G401 (cell line): ENCODE measurements at places on chromosomes 5 and 9. TPM values are rescaled to one million over a fixed set of nuclear protein-coding genes. Genes with fewer than 3 reads are reported as not detected.

- no peak for DNase-seq
These were observed 44.2 kb upstream of the TDRD7 start for GRCh38 chr9:97367729-97368128.

- no peak for DNase-seq
These were observed 34.1 kb downstream of the SIL1 start for GRCh38 chr5:139164020-139164419.

- DNase-seq = no peak
These were observed 427 bp downstream of the RBM27 start for GRCh38 chr5:146203872-146204192.

DNA sequence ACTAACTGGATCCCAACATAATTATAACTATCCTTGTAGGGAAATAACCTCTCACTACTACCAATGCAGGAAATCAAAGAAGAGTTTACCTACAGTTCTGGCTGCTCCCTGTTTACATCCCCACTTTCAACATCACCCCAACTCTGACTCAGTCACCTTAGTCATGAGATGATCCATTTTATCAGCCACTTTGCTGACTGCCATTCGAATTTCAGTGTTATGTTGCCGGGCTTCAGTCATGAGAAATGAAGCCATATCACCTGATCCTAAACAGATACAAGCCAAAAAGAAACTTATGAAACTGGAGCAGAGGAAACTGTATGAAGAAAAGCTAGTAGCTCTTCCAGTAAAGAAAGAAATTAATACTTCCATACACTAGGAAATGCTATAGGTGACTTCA lies 33.7 kb downstream of the SLC31A2 start:
- DNase-seq = no peak

GRCh38 chr9:24932785-24933184 lies 387.1 kb upstream of the IZUMO3 start:
- no peak for DNase-seq

DNA sequence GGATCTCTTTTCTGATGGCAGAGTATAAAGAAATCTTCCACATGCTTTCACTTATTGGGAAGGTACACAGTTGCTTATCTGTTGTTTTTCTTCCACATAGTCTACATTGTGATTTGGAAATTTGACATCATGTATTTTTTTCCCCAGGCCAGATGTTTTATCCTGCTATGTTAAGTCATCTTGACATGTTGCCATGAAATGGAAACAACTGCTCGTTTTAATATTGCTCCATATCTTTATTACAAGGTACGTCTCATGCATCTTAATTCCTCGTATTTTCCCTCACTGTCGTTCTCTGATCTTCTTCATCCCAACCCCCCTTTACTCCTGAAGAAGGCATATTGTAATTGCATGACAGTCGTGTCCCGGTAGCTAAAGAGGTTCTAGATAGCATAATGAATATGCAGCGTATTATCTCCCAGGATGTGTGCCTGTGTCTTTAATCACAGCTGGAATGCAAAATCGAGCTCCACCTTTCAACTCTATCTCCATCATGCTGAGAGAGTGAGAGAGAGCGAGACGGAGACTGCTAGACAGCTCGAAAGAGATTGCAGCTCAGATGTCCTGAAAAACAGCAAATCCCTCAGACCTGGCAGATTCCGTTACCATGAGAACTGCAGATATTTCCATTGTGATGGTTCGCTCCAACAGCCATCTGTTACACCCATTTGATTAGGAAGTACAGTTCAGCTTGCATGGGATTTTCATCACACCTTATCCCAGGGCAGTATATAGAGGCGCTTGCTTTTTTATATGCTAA lies 281.7 kb downstream of the TMEM38B start:
- peak; percentile 83 for DNase-seq

FOXD4L5 gene
- not detected in 2 replicates for total RNA-seq

- no peak for DNase-seq
These were observed 455.1 kb upstream of the TLE4 start for GRCh38 chr9:79116709-79117108.

- DNase-seq = peak; percentile 11
These were observed 176.6 kb upstream of the SH3GL2 start for GRCh38 chr9:17402309-17402708.

SUSD3 gene
- total RNA-seq = not detected in 2 replicates

DNA sequence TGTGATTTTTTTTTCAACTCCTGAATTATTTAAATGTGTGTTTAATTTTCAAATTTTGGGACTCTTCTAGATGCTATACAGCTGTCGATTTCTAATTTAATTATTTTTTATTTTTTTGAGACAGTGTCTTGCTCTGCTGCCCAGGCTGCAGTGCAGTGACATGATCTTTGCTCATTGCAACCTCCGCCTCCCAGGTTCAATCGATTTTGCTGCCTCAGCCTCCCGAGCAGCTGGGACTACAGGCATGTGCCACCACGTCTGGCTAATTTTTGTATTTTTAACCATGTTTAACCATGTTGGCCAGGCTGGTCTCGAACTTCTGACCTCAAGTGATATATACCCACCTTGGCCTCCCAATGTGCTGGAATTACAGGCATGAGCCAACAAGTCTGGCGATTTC lies 28.6 kb downstream of the CSNK1G3 start:
- DNase-seq = no peak

DNA sequence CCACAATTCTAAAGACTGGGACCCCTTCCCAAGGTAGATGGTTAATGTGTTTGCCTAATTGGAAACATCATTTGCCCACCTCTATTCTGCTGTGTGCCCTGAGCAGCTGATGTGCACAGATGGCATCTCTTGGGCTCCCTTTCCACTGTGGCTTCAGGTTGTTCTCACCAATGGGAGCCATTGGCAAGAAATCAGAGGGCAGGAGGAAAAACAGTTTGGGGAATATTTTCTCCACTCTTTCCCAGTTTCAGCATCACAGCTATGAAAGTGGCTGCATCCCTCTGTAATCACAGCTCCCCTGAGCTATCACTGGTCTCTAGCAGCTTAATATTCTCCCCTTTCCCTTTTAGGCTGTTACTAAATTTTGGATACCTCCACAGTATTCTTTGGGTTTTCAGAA lies 911.6 kb upstream of the SEMA6A start:
- peak; percentile 69 for DNase-seq

DNA sequence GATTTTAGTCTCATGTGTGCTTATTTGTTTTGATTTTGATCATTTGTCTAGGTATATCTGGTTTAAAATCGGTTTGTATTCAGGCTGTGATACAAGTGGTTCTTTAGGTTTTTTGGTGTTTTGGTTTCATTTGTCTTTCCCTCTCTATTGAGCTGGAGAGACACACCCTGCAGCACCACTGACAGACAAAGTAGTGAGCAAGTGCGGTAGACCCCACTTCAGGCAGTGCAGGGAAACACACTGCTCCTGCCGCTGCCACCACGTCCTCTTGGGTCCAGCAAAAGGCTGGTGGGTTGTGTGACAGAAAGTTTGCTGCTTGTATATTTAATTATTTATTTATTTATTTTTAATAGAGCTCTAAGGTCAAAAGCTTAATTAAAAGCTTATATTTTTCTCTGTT lies 801.0 kb downstream of the NR2F1-AS1 start:
- no peak for DNase-seq

GRCh38 chr5:180784497-180785097 lies 18.0 kb downstream of the MGAT1 start:
- DNase-seq = peak; percentile 84

DNA sequence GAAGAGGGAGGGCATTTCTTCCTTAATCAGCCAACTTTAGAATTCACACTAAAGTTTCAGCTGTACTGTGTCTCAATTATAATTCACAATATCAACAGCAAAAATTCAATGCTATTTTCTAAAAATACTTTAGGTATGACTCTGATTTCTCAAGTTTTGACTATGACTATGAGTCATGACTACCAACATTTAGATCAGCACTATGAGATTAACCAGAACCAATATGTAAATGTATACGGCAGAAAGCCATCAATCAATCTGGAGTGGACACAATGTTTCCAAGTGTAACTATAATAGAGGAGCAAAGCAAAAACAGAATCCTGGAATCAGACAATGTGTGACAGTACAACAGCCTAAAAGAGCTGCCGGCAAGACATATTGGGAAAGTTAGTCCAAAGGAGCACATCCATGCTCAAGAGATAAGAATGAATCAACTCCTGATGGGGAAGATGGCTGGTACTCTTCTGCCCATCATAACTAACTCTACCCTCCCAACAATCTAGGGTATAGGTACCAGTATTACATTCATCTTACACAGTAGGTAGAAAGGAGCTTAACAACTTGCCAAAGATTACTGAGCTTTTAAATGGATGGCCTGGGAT lies 294.4 kb downstream of the SEMA5A start:
- DNase-seq = no peak

- peak; percentile 62 for DNase-seq
These were observed 2.3 kb upstream of the SLC12A2 start for GRCh38 chr5:128081111-128081851.

DNA sequence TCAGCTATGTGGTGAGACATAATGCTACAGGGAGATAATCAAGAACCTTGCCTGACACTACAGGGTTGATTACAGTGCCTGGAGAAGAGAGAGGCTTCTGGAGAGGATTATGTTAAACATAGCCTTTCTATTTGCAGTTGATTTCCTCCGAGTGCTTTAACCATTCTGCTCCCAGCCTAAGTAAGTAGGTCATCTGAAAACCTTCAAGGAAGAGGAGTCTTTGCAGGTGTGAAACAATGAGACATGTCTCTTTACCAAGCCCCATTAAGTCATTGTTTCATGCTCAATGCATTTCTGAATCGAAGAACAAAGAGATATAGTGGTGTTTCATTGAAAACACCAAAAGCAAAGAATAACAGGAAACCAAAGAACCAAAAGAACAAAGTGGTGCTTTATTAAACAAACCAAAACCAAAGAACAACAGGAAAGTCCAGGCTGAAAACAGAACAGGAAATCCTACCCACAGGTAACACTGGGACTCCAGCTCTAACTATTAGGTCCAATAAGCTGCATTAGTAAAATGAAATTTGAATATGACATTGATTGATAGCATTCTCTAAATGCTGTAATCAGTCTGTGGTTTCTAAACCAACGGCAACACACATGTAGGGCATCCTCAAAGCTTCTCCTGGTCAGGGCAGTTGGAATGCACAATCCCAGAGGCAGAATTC lies 113.3 kb upstream of the SPATA31D4 start:
- peak; percentile 59 for DNase-seq

DNA sequence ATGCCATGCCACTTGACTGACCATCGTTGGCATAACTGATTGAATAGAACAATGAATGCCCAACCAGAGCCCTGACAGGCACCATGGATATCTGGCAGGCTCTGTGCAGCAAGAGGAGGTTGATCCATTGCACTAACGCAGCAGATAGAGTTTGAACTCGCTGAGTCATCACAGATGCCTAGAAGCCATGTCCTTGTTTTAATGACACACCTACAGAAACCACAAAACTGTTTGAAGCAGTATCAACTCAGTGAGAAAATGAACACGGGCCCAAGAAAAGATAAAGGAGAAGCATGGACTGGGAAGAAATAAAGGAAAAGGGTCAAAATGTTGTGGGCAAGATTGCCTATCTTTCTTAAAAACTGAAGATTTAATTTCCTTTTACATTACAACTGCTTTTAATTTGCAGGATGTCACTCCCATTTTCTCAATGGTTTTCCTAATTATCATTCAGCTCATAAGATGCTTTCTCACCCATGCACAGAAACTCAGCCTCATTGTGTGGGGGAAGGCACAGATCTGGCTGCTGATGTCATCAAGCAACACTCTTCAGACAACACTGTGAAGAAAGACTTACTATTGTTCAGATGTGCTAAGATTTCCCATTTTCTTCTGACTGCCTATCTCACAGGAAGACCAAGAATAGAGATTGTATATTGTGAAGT lies 129.0 kb downstream of the PIK3R1 start:
- DNase-seq = no peak

- DNase-seq = no peak
These were observed 251.1 kb upstream of the PPP1R2B start for GRCh38 chr5:156598964-156599363.

GRCh38 chr9:32161209-32161608 lies 223.2 kb upstream of the ACO1 start:
- no peak for DNase-seq

DNA sequence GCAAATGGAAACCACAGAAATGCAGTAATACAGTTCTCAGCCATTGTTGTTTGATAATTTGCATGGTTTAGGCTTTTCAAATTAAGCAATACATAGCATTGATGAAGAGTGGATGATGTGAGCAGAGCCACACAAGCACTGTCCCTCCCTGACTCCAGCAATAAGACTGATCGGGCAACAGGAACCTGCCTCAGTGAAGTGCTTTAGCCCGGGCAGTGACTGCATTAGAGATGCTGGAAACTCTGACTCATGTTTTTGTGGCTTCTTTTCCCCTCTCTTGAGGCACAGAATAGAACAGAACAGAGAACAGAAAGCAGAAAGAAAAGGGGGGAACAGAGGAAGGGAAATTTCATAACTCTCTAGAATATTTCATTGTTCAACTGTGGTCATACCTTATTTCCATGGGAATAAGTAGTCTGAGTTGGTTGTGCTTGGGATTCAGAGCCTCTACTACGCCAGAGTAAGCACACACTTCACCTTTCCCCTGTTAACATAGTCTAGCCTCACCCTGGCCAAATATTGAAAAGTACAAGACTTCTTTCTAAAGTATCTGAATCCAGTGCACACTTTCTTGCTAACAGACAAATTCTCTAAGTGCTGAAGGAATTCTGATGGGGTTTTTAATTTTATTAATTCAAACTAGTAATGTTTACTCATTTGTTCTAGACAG lies 164.8 kb upstream of the VCAN start:
- DNase-seq = no peak

- peak; percentile 62 for DNase-seq
These were observed 65.5 kb upstream of the ABCA1 start for GRCh38 chr9:104993291-104993963.

DNA sequence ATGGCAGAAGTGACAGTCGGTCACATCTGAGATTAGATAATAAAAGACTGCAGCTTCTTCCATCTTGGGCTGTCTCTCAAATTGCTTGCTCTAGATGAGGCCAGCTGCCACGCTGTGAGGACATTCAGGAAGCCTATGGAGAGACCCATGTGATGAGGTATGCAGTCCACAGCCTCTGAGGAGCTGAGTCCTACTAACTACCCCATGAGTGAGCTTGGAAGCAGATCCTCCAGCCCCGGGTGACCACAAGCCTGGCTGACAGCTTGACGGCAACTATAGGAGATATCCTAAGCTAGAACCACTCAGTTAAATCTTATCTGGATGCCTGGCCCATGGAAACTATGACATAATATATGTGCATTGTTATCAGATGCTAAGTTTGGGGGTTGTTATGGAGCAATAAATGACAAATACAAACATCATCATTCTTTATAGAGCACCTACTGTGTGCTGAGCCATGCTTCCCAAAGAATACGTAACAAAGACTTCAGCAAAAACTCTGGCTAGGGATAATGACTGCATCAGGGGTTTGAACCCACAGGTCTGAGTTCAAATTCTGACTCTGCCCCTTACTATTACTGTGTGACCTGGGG lies 26.7 kb downstream of the KCNV2 start:
- DNase-seq = no peak

KIF12 gene
- 0.27 and 1.0 TPM in 2 replicates for total RNA-seq

- DNase-seq = no peak
These were observed 21.4 kb upstream of the ISOC1 start for GRCh38 chr5:129073111-129073510.

- DNase-seq = no peak
These were observed 945 bp downstream of the ANKDD1B start for GRCh38 chr5:75612226-75612569.
